Activated CD4-positive, alpha-beta T cell treated with anti-CD3 and anti-CD28 coated beads, Interleukin-2, amount 50 U/mL, for 24 hours (primary cell): ENCODE measurements at places on chromosomes 6 and 20.

GRCh38 chr6:90226257-90226656, 70.4 kb downstream of the BACH2 start:
- DNase-seq = no peak

DNA sequence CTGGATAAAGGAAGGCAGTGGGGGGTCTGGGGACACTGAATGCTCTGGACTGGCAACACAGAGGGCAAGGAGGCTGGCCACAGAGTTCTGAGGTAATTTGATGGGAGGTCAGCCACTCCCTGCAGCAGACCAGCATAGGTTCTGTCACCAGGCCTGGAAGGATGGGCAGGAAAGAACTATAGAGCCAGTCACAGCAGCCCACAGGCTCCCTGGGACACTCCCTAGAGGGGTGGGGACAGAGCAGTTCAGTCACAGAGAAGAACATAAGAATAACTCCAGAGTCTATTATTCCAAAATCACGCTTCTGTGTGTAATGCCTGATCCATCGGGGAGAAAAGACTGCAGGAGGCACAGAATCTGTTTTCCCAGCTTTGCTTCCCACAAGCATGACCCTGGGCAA, 19.6 kb downstream of the DYNLRB1 start:
- no peak for DNase-seq

GRCh38 chr6:44086931-44087574, 40.2 kb downstream of the MRPL14 start:
- no peak for DNase-seq

DNA sequence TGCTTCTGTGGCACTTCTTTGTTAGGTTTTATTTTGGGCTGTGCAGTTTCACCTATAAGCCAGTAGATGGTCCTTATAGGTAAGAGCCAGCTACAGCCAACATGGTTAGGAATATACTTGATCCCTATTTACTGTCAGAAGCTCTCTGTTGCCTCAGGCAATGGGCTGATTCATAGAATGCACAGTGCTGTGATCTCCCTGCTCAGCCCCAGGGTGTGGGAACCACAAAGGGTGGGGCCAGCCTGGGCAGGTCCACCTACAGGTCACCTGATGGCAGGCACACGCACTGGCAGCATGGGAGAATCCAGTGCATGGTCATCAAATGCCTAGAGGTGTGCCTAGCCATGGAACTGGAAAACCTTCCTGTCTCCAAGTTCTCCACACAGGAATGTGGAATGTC, 191.9 kb downstream of the MOXD1 start:
- no peak for DNase-seq

- DNase-seq = no peak
These were observed 57.7 kb downstream of the ZDHHC14 start for GRCh38 chr6:157438611-157439111.

GRCh38 chr20:41475503-41475902, 108.9 kb upstream of the EMILIN3 start:
- no peak for DNase-seq

- DNase-seq = no peak
These were observed 14.9 kb downstream of the PHACTR2 start for GRCh38 chr6:143692696-143693095.

GRCh38 chr6:112470376-112470775, 123.2 kb downstream of the RFPL4B start:
- DNase-seq = no peak

DNA sequence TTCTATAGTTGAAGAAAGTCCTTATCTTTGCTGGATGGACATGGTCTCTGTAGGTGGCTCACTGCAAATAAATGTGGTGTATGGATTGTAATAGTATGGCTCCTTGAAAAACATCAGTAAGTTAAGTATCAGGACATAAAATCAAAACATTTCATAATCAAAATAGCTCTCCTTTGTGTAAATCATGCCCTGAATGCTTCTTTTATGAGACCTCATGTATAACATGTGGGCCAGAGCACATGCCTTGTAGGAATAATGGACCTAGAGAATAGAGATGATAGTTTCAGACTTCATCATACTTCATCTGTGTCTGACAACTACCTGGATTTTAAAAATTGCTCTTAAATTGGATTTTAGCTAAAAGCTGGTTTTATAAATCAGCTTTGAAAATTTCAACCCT, 159.9 kb downstream of the ASCC3 start:
- DNase-seq = no peak

DNA sequence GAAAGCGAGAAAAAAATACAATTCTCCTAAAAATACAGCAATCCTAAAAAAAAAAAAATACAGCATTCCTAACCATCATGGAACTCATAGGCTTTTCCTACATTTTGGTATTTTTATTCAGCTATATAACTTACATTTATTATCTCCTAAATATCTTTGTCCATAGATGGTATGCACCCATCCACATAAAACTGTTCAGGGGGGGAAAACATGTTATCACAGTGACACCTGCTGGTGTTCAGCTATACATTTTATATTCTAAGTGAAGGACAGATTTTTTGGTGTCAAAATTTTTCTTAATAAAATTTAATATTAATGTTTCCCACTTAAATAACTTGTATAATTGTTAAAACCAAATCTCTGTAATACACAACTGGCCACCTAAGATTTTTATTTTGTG, 58.0 kb downstream of the BLOC1S5 start:
- DNase-seq = no peak

- DNase-seq = no peak
These were observed 634.3 kb upstream of the MAP3K7 start for GRCh38 chr6:91221072-91221720.

DNA sequence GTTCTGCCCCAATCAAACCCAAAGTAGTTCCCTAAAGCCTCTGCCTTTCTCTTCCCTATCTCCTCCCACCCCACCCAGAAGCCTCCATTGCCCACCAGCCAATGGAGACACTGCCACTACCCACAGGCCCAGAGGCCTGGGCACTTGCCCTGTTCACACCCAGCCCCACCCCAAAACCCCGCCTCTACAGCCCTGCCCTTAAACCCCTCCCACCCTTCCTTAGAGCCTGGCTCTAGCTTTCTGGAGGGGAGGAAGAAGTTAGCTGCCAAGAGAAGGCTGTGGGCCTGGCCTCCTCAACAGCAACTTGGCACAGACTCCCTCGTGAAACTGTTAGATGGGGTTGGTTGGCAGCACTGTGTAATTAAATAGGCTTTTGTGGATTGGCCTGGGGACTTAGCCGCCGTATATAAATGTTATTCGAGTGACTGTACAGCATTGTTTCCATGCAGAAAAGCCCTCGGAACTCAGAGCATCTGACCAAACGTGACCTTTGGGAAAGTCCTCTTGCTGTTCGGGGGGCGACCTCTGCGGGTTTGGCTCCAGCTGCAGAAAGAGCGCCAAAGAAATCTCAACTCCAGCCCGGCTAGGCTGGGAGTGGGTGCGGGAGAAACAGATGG, 31.4 kb downstream of the COL11A2 start:
- no peak for DNase-seq

DNA sequence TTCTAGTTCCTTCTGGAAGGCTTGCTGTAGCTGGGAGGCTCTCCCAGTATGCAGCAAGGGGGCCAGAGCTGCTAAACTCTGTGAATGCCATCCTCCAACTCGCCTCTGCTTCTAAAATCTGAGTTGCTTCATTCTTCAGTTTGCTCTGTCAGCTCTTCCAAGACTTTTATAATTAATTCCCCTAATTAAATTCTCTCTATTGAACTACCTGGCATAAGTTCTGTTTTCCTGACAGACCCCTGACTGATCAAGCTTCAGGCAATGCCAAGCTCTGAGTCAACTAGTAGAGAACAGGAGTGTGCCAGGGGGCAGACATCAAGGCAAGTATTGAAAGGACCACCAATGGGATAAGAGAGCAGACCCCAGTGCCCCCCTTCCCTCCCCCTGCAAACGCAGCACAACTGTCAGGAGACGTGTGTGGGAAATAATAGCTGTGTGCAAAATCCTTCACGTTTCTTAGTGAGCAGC, 109.3 kb upstream of the TAB2 start:
- DNase-seq = no peak

DNA sequence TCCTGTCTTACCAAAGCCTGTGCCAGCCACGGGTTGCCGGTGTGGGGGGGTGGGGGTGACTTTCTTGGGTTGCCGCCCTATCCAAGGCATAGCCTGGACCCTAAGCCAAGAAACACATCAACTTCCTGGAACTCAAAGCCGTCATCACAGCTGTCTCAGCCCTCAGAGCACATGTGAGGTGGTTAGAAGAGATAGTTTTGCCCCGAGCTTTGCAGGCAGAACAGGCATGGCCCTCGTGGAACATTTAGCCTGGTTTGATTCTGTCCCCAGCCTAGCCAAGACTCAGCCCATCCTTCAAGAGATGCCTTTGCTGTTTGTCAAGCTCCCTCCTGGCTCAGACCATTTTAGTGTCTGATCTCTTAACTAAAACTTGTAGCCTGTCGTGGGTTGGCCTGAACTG, 64.9 kb downstream of the RREB1 start:
- DNase-seq = no peak

DNA sequence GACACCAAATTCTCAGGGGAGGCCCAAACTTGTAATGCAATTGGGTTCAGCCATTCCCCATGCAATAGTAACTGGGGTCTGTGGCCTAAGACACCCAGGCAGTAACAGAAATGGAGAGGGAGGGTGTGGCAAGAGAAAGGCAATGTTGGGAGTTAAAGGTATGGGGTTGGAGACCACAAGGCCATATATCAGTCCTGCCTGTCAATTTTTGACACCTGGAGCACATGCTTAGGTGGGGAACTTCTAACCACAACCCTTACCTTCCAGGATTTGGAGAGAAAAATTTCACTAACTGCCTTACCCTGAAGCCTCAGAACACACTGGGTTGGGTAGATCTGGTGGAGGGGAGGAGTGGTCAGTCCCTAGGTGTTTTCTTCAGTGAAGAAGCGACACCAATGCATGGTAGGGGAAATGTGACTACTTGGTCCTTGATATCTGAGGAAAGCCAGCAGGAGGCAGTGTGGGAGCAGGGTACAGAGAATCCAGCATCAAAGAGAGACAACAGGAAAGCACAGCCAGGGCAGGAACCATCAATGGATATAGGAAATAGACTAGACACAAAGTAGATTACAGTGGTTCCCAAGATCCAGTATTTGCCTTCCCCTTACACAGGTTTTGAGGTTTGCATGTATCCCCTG, 6.8 kb upstream of the USP49 start:
- DNase-seq = peak; percentile 59

- DNase-seq = no peak
These were observed 1038.4 kb downstream of the EPHA7 start for GRCh38 chr6:92380803-92381601.

- no peak for DNase-seq
These were observed 11.1 kb downstream of the LAMA5 start for GRCh38 chr20:62355878-62356588.

DNA sequence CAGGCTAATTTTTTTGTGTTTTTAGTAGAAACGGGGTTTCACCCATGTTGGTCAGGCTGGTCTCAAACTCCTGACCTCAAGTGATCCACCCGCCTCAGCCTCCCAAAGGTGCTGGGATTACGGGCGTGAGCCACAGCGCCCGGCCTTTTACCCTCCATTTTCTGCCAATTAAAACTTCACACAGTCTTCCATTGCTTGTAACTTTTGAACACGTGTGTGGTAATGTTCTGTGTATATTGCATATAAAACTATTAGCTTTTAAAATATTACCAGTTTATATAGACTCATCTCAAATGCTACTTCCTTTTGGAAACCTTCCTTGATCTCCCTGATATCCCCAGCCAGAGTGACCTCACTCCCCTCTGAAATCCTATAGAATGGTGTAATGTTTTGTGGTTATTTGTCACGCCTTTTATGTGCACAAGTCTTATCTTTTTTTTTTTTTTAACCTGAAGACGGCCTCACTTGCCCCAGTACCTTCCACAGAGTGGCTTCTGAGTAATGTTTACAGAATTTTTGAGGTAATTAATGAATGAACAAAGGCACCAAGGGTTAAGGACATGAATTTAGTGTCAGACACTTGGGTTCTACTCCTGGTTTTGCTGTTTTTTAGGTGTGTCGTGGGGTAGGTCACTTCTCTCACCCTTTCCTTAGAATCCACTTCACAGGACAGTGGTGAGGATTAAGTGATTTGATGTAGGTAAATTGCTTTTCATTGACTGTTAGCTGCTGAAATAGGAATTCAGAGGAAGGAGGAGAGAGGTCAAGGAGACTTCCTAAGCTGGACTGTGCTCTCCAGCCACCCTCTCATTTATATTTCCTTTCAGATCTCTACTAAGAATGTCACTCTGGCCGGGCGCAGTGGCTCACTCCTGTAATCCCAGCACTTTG, 11.2 kb upstream of the MMP24 start:
- no peak for DNase-seq

- DNase-seq = no peak
These were observed 26.0 kb upstream of the PI16 start for GRCh38 chr6:36928547-36928918.

GRCh38 chr6:24888715-24889370, 46.9 kb downstream of the RIPOR2 start:
- DNase-seq = no peak

DNA sequence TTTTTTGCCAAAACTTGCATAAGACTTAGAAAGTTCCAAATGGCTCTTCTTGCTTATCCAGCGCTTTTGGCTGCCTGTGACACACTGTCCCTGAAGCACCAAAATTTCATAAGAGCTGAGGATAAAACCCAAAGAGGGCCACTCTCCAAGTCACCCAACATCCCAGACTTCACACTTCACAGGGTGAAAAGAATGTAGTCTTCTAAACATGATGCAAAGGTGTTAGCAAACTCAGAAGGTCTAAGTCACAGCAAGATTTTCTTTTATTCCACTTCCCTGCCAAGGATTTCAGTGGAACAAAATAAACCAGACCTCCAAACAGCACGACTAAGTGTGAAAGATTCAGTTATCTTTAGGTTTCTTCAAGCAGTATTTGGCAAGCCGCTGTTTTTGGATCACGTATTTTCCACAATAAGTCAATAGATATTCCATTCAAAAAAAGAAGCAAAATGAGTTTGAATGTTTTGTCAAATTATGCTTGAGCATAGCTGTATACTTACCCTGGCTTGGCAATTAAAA, 44.6 kb upstream of the CD93 start:
- DNase-seq = no peak

DNA sequence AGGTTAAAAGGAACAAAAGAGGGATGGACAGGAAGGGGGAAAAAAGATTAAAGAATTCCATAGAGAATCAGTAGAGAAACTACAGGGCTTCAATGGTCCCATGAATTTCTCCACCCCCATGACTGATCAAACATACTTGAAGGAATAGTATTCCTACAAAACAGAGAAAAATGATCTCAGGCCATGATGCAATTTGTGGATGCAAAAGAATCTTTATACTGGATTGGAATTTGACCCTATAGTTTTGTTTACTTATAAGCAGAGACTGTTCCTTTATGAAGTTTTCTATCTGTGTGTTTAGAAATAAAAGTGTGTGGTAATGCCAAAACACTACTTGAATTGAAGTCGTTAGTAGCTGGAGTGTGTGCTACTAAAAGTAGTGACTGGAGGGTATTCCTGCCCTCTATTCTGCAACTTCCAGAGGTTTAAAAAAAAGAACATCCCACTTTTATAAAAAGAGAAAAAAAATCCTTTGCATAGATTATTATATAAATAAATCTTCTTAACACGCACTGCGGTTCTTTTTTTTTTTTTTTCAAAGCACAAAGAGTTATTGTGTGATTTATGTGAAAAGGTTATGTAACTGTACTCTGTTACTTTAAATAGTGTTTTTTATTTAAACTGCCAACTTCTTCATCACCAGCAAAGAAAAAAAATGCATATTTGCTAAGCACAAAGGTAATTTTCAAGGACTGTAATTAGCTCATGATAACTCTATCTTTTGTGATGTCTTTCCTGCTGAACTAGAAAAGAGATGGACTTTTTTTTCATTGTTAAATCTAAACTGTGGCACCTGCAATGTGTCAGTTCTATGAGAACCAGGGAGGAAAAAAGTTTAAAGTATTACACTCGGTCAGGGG, 214.5 kb upstream of the CITED2 start:
- DNase-seq = no peak

- DNase-seq = peak; percentile 33
These were observed 388.4 kb upstream of the JARID2 start for GRCh38 chr6:14857501-14857900.
